Cardiac septum (tissue), 1 donor: ENCODE measurements at places on chromosomes 11 and 22. TPM values are rescaled to one million over a fixed set of nuclear protein-coding genes. Genes with fewer than 3 reads are reported as not detected.

Gene REXO2
- total RNA-seq: 162 TPM

Gene SEC14L6
- 0.40 TPM for total RNA-seq

Gene MFNG
- 5.3 TPM for total RNA-seq

Gene NCR3LG1
- total RNA-seq: 2.0 TPM

Gene APOA4
- total RNA-seq: not detected

Gene BTG4
- not detected for total RNA-seq

Gene AIP
- 43.6 TPM for total RNA-seq

Gene MISFA
- total RNA-seq: 6.4 TPM

Gene KCNJ5
- 12.1 TPM for total RNA-seq

Gene PLA2G3
- total RNA-seq: not detected

Gene C11orf52
- total RNA-seq: 2.6 TPM

Gene NRIP3
- total RNA-seq: 1.0 TPM

Gene VSIG10L2
- not detected for total RNA-seq

Gene TMEM86A
- total RNA-seq: 2.6 TPM

Gene FCHSD2
- total RNA-seq: 56.6 TPM

Gene C11orf65
- 0.62 TPM for total RNA-seq

Gene MB
- 7,641 TPM for total RNA-seq

Gene KRTAP5-9
- total RNA-seq: not detected

Gene LRRC74B
- total RNA-seq: not detected

Gene DDT
- total RNA-seq: 128 TPM

Gene P2RY2
- total RNA-seq: 13.5 TPM

Gene SMC1B
- total RNA-seq: not detected

Gene LMNTD2
- 0.40 TPM for total RNA-seq

Gene TRIM29
- total RNA-seq: not detected

Gene APOA1
- total RNA-seq: 47.2 TPM

Gene FGF19
- not detected for total RNA-seq

Gene MMP27
- total RNA-seq: not detected

Gene GRM5
- total RNA-seq: 0.13 TPM

Gene IGSF22
- total RNA-seq: 1.1 TPM

Gene MAPK8IP2
- 0.48 TPM for total RNA-seq

Gene SLC25A18
- total RNA-seq: 0.11 TPM

Gene C11orf86
- not detected for total RNA-seq

Gene FAM227A
- 0.46 TPM for total RNA-seq

Gene TSSK2
- total RNA-seq: not detected

Gene HRAS
- total RNA-seq: 75.9 TPM

Gene POU2AF1
- 0.13 TPM for total RNA-seq

Gene ZP1
- not detected for total RNA-seq

Gene MPPED2
- 8.2 TPM for total RNA-seq

Gene UBQLN3
- total RNA-seq: not detected

Gene CD248
- 9.7 TPM for total RNA-seq

Gene CEP126
- 1.5 TPM for total RNA-seq

Gene KIRREL3
- 0.30 TPM for total RNA-seq

Gene FAM180B
- total RNA-seq: not detected

Gene ABCC8
- total RNA-seq: 3.9 TPM

Gene SELENOM
- 77.7 TPM for total RNA-seq

Gene TANGO2
- 84.5 TPM for total RNA-seq

Gene OR10D3
- total RNA-seq: not detected

Gene ZC3H12C
- 20.0 TPM for total RNA-seq

Gene C11orf24
- total RNA-seq: 45.2 TPM

Gene GRAP2
- 1.2 TPM for total RNA-seq

Gene MYBPC3
- total RNA-seq: 1,860 TPM

Gene HTR3B
- not detected for total RNA-seq

Gene ZNF280B
- 0.57 TPM for total RNA-seq
